ENCODE measurements at places on chromosomes 2 and 18. TPM values are rescaled to one million over a fixed set of nuclear protein-coding genes. Genes with fewer than 3 reads are reported as not detected.

DNA sequence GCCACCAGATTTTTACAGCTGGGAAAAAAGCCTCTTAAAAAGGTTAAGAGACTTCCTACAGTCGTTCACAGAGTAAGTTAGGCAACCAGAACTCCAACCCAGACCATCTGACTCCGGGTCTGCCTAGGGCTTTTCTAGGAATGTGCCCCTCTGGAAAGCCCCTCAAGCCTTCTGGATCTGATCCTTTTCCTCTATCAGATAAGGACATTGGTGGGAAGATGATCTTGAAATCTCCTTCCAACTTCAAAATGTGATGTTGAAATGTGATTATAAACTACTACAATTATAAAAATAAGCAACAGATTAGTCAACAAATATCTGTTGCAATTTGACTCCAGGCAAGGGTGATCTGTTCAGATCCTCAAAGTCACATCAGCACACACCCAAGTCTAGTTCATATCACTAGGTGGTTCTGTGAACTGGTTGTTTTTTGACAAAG, 270.4 kb downstream of the ARHGAP15 start:
- no peak for DNase-seq

APLF gene
- 2.5 TPM for total RNA-seq

DNA sequence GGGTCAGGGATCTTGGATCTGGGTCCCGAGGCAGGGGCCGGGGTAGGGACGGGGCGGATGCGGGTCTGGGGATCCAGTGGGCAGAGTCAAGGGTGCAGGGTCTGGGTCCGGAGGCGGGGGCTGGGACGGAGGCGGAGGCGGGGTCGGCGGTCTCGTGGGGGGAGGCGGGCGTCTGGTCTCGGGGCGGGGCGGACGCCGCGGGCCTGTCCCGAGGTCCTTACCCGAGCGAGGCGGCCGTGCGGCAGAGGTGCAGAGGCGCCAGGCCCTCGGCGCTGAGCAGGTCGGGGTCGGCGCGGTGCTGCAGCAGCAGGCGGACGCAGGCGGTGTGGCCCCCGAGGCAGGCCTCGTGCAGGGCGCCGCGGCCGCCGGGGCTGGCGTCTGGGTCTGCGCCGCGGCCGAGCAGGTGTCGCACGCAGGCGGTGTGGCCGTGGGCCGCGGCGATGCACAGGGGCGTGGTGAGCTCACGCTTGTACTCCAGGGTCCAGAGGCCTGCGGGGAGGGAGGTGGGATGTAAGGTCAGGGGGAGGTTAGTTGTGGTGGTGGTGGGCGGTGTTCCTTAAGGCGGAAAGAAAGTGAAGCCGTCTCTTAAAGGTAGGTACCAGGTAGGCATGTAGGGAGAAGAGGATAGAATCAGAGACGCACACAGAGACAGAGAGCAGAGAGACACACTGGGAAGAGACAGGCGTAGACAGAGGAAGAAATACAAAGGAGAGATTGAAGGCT, 26.6 kb downstream of the ASB18 start:
- no peak for DNase-seq

DNA sequence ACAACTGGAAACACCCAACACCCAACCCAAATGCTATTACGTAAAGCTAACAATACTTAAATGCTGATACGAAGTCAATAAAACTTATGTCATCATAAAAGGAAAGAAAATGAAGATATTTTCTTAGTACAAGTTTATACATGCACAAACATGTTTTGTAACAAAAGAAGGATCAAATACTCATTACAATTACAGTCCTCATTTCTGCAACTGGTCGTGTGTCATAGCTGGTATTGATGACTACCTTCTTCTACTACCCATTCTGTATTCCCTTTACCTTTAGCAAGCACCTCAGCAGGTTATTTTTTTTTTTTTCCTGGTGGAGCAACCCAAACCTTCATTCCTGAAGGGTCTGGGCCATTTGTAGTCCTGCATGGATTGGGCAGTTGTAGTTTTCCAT, 1298.5 kb downstream of the SUCLG1 start:
- DNase-seq = no peak

- DNase-seq = peak; percentile 33
Observed at GRCh38 chr2:86831537-86831936, 30.1 kb downstream of the CD8B start.

GRCh38 chr2:198788676-198789075, 669.1 kb downstream of the SATB2 start:
- DNase-seq = no peak

- no peak for DNase-seq
Observed at GRCh38 chr2:3236300-3237045, 141.1 kb downstream of the EIPR1 start.

NDUFS1 gene
- total RNA-seq = 83.6 TPM

- DNase-seq = no peak
Observed at GRCh38 chr18:55838319-55838718, 250.3 kb upstream of the TCF4 start.

CDH20 gene
- not detected for total RNA-seq

COL6A3 gene
- not detected for total RNA-seq

GRCh38 chr2:123808243-123808642, 216.8 kb upstream of the CNTNAP5 start:
- DNase-seq = no peak

STARD6 gene
- not detected for total RNA-seq

CIB4 gene
- not detected for total RNA-seq

DNA sequence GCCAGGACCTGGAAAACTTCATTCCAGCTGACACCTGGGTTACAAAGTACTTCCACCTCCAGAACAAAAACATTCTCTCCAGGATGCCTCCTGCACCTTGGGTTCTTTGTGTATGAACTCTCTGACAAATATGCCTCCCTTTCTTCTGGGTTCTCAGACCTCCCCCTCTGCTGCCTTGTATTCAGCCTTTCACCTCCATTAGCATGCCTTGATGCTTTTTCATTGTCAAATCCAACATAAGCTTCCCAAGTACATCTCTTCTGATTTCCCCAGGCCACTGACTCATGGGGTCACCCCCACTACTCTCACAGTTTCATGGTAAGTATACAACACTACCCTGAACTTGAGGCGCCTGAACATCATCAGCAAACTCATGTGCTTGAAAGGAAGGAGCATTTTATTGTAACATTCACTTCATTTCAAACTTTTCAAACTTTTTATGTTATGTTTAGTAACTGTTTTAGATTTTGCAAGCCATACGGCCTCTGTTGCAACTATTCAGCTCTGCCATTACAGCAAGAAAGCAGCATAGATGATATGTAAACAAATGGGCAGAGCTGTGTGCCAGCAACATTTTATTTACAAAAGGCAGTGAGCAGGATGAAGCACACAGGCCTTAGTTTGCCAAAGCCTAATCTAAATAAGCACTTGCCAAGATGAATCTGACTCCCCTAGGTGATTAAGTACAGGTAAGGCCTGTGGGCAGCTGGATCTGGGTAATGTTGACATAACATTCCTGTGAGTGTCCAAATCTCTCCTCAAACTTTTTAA, 32.5 kb upstream of the MRPS9 start:
- no peak for DNase-seq

GRCh38 chr2:108635630-108636354, 83.5 kb upstream of the RANBP2 start:
- DNase-seq = no peak

GRCh38 chr2:177074099-177074710, 138.4 kb upstream of the HNRNPA3 start:
- DNase-seq = no peak

DNA sequence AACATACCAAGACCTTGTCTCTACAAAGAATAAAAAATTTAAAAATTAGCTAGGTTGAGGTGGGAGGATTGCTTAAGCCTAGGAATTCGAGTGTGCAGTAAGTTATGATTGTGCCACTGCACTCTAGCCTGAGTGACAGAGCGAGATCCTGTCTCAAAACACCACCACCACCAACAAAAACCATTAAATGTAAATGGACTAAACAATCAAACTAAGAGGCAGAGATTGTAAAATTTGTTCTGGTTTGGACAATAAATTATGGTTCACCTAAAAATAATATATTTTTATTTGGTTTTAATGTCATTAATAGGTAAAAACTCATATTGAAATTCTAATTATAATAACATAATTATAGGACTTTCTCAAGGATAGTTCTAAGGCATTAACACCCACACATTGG, 9.9 kb upstream of the ATIC start:
- no peak for DNase-seq

DNA sequence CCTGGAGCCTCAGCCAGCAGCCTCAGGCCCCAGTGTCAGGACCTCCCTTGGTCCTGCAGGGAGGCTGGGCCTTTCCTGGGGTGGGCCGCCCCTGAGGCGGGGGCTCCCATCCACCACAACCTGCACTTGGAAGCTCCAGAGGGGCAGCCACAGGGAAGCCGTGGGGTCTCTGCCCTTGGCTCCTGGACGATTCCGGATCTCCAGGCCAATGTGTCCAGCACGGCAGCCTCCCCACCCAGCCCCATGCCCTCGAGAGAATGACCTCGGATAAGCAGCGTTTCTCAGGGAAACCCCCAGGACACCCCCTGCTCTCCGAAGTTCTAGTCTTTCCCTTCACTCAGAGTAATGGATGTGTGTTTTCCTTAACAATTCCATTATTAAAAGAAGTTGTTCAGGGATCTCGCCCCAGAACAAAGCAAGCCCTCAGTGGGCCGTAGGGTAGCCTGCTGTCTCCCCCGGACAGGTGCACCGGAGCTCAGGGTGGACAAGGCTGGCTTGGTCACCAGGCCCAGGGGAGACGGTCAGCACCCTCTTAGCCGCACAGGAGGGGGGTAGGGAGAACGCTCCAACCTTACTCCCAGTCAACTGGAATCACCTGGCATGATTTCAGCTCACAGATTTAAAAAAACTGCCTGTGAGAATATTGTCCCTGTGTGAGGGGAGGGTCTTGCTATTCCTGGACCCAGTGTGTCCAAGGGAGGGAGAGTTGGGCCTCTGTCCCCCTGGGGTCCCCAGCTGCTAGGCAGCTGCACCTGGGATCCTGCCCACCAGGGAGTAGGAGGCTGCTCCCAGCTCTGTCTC, 72.2 kb upstream of the OTOS start:
- DNase-seq = no peak

PRKAG3 gene
- not detected for total RNA-seq

- DNase-seq = no peak
Observed at GRCh38 chr2:143802242-143802641, 673.0 kb downstream of the ARHGAP15 start.

RAD51AP2 gene
- total RNA-seq = not detected

SPHKAP gene
- total RNA-seq = not detected

DNA sequence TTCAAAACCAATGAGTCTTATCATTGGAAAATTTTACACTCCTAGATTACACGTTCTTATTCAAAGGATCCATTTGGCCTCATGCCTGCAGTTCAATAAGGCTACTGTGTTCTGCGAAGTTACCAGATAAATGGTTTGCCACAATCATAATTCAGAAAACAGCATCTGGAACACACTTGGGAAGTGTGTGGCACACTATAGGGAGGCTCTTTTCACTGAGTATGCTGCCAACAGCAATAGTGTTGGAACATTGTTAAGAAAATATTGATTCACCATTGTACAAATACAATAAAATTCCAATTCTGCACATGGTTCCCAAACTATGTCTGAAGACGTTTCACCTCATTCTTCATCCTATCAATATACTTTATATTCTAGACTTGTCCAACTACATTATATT, 141.4 kb upstream of the DOK6 start:
- no peak for DNase-seq

CLK1 gene
- 119 TPM for total RNA-seq

DNA sequence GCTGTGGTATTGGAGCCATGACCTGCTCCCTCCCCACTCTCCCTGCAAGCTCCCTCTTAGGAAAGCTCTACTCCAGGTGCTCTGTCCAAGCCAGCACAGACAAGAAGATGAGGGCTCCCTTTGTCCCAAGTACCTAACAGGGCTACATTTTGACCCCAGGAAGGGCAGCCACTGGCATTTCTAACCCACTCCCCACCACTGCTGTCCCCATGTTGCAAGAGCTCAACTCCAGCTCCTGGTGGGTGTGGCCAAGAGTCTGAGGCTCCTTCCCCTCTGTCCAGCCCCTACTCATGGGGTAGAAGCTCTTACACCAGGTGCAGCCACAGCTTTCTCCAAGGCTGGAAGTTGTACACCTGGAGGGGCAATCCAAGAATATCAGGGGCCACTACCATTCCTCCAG, 127.0 kb upstream of the NPAS2 start:
- no peak for DNase-seq

GRCh38 chr2:133415210-133415876, 152.9 kb downstream of the NCKAP5 start:
- DNase-seq = peak; percentile 6

DNA sequence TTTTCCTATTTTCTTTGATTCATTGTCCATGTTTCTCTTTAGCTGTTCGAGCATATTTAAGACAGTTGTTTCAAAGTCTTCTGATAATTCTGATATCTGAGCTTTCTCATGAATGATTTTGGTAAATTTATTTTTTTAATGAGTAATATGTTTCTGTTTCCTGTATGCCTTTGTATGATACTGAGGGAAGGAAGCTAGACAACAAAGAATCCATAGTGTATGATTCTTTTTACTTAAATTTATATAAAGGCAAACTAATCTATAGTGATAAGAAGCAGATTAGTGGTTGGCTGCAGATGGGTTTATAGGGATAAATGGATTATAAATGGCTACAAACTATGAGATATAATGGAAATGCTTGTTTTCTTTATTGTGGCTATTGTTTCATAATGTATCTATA, 352.7 kb upstream of the CDH2 start:
- DNase-seq = no peak

GRCh38 chr2:233387667-233388528, 33.6 kb downstream of the DGKD start:
- no peak for DNase-seq

- no peak for DNase-seq
Observed at GRCh38 chr18:59340312-59340711, 18.8 kb downstream of the LMAN1 start.

GRCh38 chr2:20186078-20186854, 38.7 kb downstream of the SDC1 start:
- peak; percentile 91 for DNase-seq

- no peak for DNase-seq
Observed at GRCh38 chr18:8800445-8800844, 95.1 kb downstream of the MTCL1 start.

TXNDC2 gene
- total RNA-seq = not detected

CDK5R2 gene
- total RNA-seq = 0.61 TPM

DNA sequence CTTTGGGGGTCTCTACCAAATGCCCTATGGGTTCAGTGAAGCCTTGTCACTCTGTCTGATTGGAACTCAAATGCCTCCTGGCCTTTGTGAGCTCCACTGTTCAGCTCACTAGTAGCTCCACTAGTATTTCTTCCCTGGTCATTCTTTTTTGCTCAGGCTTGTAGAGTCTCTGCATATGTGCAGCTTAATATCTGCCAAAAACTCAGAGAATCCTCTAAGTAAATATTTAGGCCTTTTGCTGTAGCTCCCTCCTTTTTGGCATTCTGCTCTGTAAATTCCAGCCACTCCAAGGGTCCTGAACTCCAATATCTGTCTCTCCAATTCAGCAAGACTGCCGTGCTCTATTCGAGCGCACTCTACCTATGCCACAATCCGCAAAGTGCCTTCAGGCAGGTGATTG, 146.5 kb downstream of the MAIP1 start:
- no peak for DNase-seq

GRCh38 chr18:44715245-44715644, 34.6 kb downstream of the SETBP1 start:
- no peak for DNase-seq

GRCh38 chr18:58180738-58181353, 136.8 kb downstream of the NEDD4L start:
- DNase-seq = peak; percentile 84
